Mesenchymal stem cell (in vitro differentiated cells and primary cell): ENCODE measurements at places on chromosomes 2 and 18.

GRCh38 chr2:121038891-121039616 is 245.9 kb downstream of the TFCP2L1 start:
- DNase-seq, result no peak

DNA sequence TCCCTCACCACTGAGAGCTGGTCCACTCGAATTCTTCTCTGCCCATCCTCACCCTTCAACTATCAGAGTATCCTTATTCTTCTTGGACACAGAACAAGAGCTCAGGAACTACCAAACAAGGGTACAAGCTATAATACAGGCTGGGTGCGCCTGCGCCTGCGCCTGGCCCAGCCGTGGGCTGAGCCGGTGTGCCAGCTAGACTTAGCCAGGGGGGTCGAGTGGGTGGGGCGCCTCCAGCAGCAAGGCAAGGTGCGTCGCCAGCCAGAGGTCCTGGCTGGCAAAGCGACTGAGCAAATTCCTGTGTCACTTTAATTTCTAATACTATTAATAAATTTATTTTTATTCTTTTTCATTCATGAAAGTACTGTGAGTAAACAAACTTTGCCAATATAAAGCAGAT is 1072.6 kb upstream of the PIK3C3 start:
- no peak for DNase-seq

DNA sequence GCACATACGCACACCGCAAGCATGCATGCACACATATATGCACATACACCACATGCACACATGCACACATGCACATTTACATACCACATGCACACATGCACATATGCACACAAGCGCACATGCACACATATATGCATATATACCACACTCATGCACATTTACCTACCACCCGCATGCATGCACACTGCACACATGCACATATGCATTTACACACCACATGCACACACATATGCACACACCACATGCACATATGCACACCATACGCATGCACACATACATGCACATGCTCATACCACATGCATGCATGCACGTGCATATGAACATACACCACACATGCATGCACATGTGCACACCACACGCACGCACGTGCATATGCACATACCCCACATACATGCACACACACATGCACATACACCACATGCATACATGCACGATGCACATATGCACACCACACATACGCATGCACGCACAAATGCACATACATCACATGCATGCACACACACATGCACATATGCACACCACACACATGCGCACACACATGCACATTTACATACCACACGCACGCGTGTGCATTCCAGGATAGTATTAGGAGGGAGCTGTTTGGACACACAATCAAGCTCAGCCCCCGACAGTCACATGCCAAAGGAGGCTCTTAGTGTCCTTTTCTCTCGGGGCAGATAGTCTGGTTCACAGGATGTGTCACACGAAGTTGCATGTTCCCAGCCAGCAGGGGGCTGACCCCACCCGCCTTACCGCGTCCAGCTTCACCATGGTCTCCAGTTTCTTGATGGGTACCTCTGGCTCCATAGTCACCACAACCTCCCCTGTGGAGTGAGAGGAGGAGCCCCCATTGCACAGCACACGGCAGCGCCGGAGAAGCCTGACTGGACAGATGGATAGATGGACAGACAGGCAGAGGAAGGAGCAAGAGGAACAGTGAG is 5.9 kb downstream of the OTOF start:
- DNase-seq, result no peak

DNA sequence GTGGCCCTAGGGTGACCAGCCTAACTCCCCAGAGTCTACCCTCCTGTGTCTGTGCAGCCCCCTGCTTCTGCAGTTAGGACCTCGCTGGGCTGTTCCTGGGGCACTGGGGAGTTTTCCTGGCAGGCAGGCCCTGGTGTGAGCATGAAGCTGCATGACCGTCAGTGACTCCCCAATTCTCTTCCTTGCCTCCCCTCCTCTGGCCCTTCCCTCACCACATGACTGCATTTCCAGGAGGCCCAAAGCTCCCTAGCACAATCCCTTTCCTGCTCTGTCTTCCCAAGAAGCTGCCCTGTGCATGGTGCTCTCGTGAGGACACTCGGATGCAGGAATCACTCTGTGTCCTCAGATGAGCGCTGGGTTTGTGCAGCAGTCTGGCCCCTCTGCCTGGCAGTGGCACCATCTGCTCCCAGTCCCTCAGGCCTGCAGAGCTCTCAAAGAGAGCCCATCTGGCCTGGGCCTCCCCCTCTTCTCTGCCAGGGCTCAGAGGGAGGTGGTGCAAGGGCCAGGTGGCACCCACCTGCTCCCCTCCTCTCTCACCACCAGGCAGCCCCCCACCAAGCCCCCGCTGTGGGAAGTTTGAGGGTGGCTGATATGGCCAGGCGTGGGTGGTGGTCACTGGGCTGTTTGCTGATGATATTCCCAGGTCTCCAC is 125.6 kb upstream of the HS6ST1 start:
- no peak for DNase-seq

DNA sequence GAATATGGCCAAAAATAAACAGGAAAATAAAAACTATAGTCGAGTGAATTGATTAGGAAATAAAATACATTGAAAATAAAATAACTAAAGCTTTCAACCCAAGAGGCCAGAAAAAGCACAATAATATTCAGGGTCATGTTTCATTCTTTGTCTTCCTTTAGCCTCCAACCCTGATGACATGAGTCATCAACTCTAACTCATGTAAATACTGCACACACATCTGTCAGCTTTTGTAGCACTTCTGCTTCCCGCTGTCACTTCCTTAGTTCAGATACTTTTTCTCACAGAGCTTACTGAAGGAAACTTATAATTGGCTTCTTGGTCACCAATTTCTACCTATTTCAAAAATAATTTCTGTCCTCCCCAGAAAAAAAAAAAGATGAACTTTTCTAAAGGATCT is 112.8 kb downstream of the UPP2 start:
- DNase-seq, result peak; percentile 53

GRCh38 chr18:72155327-72155726 is 388.8 kb downstream of the CBLN2 start:
- DNase-seq, result no peak
